ENCODE measurements at places on chromosomes 2 and 18.

- DNase-seq: no peak
Measured at GRCh38 chr2:3009483-3009882, 368.1 kb downstream of the EIPR1 start.

GRCh38 chr2:223789423-223789822 is 48.0 kb downstream of the AP1S3 start:
- no peak for DNase-seq

GRCh38 chr2:167406558-167406957 is 518.3 kb downstream of the XIRP2 start:
- no peak for DNase-seq

- DNase-seq: no peak
Measured at GRCh38 chr18:73514449-73514848, 633.2 kb downstream of the FBXO15 start.

DNA sequence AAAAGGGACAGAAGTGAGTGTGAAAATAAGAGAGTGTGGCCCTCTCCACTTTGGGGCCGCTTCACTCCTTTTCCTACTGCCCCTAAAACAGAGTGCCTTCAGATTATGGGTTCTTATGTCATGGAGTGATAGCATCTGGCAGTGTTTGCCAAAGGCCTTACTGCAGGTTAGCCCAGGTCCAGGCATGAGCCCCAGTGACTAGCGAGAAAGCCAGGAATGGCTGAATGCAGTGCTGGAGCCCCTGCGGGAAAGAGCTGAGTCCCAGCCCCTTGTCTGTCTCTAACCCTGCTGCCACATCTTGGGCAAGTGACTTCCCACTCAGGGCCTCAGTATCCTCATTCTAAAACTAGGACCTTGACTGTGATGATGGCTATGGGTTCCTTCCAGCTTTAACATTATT is 6.0 kb downstream of the IGFBP5 start:
- DNase-seq: no peak

- peak; percentile 36 for DNase-seq
Measured at GRCh38 chr18:53864770-53865169, 359.7 kb downstream of the MBD2 start.

DNA sequence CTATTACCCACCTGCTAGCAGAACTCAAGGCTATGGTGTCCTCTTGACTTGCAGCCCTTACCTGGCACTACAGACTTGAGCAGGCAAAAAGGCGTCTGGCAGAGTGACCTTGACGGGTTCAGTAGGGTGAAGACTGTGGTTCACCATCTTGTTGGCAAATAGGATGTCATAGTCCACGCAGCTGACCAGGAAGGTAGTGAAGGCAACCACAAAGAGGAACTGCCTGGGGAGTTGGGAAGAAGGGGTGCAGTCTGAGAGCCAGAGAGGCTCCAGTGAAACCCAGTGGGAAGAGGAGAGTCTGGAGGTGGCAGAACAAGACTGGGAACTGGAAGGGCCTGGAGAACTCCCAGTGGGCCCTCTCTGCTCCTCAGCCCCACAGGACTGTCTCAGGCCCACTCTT is 4.1 kb downstream of the ATG9A start:
- DNase-seq: no peak

DNA sequence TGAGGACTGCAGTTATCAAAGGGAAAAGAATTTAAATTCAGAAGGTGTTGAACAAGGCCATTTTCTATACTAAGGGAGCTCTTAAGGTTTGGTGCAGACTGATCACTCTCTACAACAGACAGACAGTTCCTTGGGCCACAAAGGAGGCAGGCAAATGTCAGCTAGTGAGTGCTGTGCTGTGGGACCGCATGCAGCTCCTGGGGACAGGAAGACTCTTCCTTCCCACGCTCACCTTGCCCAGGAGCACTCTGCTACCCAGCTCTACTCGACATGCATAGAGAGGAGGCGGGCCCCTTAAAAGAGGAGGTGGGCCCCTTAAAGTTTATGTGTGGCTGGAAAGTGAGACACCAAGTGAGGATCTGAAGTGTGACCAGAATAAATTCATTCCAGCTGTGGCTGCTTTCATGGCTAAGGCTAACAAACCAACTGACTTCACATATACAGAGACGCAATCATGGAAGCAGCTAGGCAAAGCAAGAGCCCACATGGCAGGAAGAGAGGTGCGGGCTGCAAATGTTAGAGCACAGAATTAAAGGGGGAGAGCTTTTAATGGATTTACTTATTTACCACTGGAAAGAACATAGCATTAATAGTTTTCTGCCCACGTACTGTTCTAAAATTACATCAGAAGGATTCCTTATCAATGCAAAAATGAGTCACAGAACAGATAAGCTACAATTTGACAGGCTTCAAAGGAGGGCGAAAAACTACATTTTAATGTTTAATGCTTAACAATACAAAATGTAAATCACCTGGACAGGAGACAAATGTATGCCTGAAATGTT is 101.4 kb upstream of the RNU4ATAC start:
- DNase-seq: no peak

- peak; percentile 97 for DNase-seq
Measured at GRCh38 chr18:36693931-36694620, 134.7 kb downstream of the TPGS2 start.

DNA sequence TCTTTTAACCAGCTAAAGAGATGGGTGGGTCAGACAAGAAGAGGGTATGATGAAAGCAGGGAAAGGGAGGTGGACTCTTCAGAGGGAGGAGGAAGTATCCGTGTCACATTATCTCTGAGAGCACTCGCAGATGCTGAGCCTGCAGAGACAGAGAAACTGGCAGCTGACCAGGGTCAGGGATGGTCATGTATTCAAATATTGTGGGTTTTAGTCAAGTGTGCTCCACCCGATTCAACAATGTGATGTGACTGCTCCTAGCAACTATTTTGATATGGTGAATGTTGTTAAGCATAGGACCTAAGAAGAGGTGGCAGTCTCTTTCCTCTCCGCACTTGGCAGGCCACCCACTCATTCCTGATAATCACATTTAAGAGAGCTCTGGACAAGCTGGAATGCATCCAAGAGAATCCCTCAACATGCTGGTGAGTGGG is 1.3 kb upstream of the CLIP4 start:
- DNase-seq: peak; percentile 44

- no peak for DNase-seq
Measured at GRCh38 chr2:138275881-138276280, 225.7 kb upstream of the SPOPL start.

- no peak for DNase-seq
Measured at GRCh38 chr2:171564463-171564862, 42.2 kb downstream of the CYBRD1 start.
